Naive thymus-derived CD4-positive, alpha-beta T cell (primary cell): ENCODE measurements at places on chromosomes 5 and 9. TPM values are rescaled to one million over a fixed set of nuclear protein-coding genes. Genes with fewer than 3 reads are reported as not detected.
A peak's percentile ranks its signal among the peaks of the same experiment; 100 is the strongest.

DNA sequence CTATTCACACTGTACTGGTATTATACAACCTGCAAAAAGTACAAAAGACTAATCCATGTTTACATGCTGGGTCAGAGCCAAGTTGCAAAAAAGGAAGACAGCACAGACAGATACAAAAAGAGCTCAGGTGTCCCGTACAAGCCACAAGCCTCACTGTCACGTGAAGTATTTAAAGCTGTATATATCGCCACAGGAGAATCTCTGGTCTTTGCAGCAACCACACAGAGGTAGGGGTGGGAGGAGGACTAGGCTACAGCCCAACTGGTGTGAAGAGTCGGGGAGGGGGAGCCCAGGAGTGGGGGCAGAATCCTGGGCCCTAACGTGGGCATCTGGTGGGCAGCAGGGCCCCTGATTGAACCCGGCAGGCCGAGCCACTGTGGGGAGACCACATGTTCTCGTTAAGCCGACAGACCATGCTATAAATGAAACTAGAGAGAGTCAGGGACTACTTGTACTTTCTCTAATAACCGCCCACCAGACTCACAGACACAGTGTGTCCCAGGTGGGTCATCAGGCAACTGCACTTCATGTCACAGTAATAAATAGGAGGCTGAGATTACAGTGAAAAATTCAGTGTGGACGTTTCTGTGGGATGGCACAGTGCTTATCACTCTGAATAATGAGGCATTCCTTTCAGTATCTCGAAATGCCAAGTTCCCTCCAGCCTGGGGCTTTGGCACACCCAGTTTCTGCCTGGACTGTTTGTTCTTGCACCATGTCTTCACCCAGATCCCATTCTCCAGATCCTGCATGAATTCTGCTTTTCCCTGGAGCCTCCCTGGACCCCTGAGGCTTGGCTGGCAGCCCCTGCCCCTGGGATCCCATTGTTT is 79.3 kb upstream of the SH3PXD2B start:
- no peak overlapping the region for H3K4me3 ChIP-seq
- no peaks in the 10 kb centered on the region for H3K4me1 ChIP-seq
- H3K27me3 ChIP-seq: no peaks in the 10 kb centered on the region
- H3K36me3 ChIP-seq: no peaks in the 10 kb centered on the region

DNA sequence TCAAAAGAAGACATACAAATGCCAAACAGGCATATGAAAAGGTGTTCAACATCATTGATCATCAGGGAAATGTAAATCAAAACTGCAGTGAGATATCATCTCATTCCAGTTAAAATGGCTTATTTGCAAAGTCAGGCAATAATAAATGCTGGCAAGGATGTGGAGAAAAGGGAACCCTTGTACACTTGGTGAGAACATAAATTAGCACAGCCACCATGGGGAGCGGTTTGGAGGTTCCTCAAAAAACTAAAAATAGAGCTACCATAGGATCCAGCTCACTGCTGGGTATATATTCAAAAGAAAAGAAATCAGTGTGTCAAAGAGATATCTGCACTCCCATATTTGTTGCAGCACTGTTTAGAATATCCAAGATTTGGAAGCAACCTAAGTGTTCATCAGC is 50.3 kb downstream of the AP3S1 start:
- no peak for DNase-seq
- no peaks in the 10 kb centered on the region for H3K36me3 ChIP-seq
- H3K27me3 ChIP-seq: no peaks in the 10 kb centered on the region
- H3K4me3 ChIP-seq: no peak overlapping the region
- H3K27ac ChIP-seq: no peak overlapping the region

- no peaks in the 10 kb centered on the region for H3K36me3 ChIP-seq
- no peak for DNase-seq
- H3K27ac ChIP-seq: no peak overlapping the region
- no peaks in the 10 kb centered on the region for H3K27me3 ChIP-seq
Observed at GRCh38 chr9:88521308-88521707, 13.7 kb upstream of the NXNL2 start.

Gene PCDHA9
- total RNA-seq: not detected in 2 replicates

GRCh38 chr9:137441935-137442321 is 771 bp upstream of the ENTPD8 start:
- no peak overlapping the region for H3K27ac ChIP-seq
- H3K27me3 ChIP-seq: no peaks in the 10 kb centered on the region
- no peaks in the 10 kb centered on the region for H3K36me3 ChIP-seq
- no peak overlapping the region for H3K4me3 ChIP-seq

GRCh38 chr9:108259917-108260675 is 595.7 kb downstream of the ACTL7B start:
- no peaks in the 10 kb centered on the region for H3K27me3 ChIP-seq
- H3K4me1 ChIP-seq: no peaks in the 10 kb centered on the region
- no peak for DNase-seq
- no peaks in the 10 kb centered on the region for H3K36me3 ChIP-seq
- no peak overlapping the region for H3K27ac ChIP-seq
- H3K4me3 ChIP-seq: no peak overlapping the region

Gene CA9
- not detected for total RNA-seq

DNA sequence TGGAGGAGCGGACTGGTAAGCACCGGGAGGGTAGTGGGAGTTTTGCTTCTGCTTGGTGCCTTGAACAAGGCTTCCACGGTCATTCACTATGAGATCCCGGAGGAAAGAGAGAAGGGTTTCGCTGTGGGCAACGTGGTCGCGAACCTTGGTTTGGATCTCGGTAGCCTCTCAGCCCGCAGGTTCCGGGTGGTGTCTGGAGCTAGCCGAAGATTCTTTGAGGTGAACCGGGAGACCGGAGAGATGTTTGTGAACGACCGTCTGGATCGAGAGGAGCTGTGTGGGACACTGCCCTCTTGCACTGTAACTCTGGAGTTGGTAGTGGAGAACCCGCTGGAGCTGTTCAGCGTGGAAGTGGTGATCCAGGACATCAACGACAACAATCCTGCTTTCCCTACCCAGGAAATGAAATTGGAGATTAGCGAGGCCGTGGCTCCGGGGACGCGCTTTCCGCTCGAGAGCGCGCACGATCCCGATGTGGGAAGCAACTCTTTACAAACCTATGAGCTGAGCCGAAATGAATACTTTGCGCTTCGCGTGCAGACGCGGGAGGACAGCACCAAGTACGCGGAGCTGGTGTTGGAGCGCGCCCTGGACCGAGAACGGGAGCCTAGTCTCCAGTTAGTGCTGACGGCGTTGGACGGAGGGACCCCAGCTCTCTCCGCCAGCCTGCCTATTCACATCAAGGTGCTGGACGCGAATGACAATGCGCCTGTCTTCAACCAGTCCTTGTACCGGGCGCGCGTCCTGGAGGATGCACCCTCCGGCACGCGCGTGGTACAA is 556 bp downstream of the PCDHGC3 start:
- peak overlapping the region; percentile 67 for H3K4me3 ChIP-seq
- no peak overlapping the region for H3K27ac ChIP-seq
- peaks cover 5% of the 10 kb centered on the region for H3K4me1 ChIP-seq
- peaks cover 1% of the 10 kb centered on the region for H3K27me3 ChIP-seq
- H3K36me3 ChIP-seq: no peaks in the 10 kb centered on the region

DNA sequence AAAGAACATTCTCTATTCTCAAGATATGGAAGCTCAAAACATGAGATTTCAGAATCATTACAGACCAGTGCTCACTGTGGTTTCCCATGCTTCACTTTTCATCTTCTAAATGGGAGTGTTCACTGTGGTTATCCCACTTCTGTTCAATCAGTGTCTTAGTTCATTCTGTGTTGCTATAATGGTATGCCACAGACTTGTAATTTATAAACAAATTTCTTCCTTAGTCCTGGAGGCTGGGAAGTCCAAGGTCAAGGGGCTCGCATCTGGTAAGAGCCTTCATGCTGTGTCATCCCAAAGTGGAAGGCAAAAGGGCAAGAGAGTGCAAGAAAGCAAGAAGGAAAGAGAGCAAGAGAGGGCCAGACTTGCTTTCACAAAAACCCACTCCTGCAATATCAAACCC is 146.3 kb downstream of the TTC39B start:
- no peak overlapping the region for H3K27ac ChIP-seq
- no peaks in the 10 kb centered on the region for H3K27me3 ChIP-seq
- H3K4me3 ChIP-seq: no peak overlapping the region
- H3K4me1 ChIP-seq: no peaks in the 10 kb centered on the region
- no peak for DNase-seq

DNA sequence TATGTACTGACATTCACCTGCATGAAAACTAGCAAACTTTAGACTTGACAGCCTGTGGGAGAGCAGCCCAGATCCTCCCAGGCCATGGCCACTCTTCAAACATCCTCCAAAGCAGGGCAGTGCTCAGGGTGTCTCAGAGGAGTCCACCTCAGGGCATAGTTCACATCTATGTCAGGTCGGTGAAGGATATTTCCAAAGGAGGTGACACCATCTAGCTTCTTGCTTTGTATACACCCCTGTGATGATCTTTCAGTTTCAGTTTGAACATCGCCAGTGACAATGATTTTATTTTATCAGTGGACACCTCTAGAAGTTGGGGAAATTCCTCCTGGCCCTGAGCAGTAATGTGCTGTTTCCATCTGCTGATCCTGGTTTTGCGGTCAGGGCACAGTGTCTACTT is 20.1 kb downstream of the CDK20 start:
- no peaks in the 10 kb centered on the region for H3K27me3 ChIP-seq
- H3K27ac ChIP-seq: no peak overlapping the region
- H3K36me3 ChIP-seq: no peaks in the 10 kb centered on the region
- no peak overlapping the region for H3K4me3 ChIP-seq
- H3K4me1 ChIP-seq: no peaks in the 10 kb centered on the region

Gene C9orf50
- not detected for total RNA-seq

- no peaks in the 10 kb centered on the region for H3K4me1 ChIP-seq
- H3K27ac ChIP-seq: no peak overlapping the region
- no peaks in the 10 kb centered on the region for H3K36me3 ChIP-seq
Observed at GRCh38 chr9:86731511-86732063, 215.7 kb downstream of the GAS1 start.

GRCh38 chr5:126490167-126490940 is 67.1 kb downstream of the GRAMD2B start:
- no peak for DNase-seq
- H3K27ac ChIP-seq: no peak overlapping the region
- H3K4me1 ChIP-seq: no peaks in the 10 kb centered on the region

DNA sequence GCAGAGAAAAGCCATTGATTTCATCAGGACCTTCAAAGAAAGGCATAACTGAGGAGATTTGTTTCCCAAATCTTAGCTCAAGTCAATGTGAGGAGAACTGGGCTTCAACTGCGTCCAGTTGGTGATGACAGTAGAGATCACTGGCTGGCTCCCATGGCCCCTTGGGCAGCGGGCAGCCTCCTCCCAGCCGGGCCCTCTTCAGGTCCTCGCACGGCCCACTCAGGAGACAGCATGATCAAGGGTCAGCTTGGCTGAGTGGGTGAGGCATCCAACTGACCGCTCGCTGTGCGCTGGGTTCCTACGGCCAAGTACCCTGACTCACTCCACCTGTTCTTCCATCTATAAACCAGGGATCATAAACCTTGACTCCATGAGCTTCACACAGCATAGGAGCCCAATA is 274.0 kb downstream of the NSG2 start:
- no peaks in the 10 kb centered on the region for H3K27me3 ChIP-seq
- no peak overlapping the region for H3K4me3 ChIP-seq
- H3K27ac ChIP-seq: no peak overlapping the region
- no peak for DNase-seq

- no peaks in the 10 kb centered on the region for H3K4me1 ChIP-seq
- peak overlapping the region; percentile 79 for H3K4me3 ChIP-seq
- no peaks in the 10 kb centered on the region for H3K36me3 ChIP-seq
- no peak for DNase-seq
- peak overlapping the region; percentile 63 for H3K27ac ChIP-seq
Observed at GRCh38 chr5:103259705-103260355, 1.3 kb downstream of the MACIR start.

GRCh38 chr5:57324181-57324580 is 150.3 kb downstream of the GPBP1 start:
- no peak overlapping the region for H3K27ac ChIP-seq
- no peaks in the 10 kb centered on the region for H3K4me1 ChIP-seq
- no peak overlapping the region for H3K4me3 ChIP-seq
- H3K36me3 ChIP-seq: no peaks in the 10 kb centered on the region
